ENCODE measurements at places on chromosomes 13 and 19. TPM values are rescaled to one million over a fixed set of nuclear protein-coding genes. Genes with fewer than 3 reads are reported as not detected.

DNA sequence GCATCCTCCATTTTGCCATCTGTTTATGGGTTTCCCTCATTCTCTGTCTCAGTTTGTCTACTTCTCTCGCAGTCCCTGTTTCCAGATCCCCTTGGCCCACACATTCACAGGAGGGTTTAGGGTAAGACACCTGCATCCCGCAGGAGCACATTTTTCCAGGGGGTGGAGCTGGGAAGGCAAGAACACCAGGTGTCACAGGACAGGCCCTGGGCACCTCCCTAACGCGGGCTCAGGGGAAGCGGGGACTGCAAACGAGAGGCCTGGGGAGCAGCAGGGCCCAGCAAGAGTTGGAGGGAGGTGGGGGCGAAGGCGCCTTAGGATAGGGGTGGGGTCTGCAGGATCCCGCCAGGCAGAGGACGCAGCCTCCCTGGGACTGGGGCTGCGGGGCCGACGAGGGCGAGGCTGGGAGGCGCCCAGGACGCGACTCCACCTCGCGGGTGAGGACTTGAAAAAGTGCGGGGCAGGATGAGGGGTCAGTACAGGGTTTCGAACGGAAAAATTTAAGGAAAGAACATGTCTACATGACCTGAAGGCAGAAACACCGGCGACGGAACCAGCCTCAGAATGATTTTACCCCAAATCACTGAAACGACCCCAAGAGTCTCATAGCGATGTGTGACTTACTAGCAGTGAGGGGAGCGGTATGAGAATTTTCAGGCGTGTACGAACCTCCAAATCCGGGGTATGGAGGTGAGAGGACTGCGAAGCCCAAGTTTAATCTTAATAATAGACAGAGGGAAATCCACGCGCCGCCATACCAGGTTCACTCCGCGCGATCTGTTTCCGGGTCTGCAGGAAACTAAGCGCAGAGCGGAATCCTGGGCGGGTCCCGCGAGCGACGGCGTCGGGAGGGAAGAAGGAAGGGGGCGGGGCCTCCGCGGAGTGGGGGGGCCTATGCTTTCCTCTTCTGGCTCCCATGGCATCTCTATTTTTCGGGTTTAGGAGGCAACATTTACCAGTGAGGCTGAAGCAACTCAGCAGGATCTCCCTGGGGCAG, 7.1 kb upstream of the ERVV-2 start:
- no peak for DNase-seq

Gene EXOC3L2
- not detected for total RNA-seq

Gene ZNF580
- total RNA-seq = 101 TPM

- DNase-seq = no peak
Measured at GRCh38 chr19:1119475-1120217, 15.9 kb downstream of the GPX4 start.

- DNase-seq = no peak
Measured at GRCh38 chr13:42369071-42369797, 97.3 kb downstream of the AKAP11 start.

DNA sequence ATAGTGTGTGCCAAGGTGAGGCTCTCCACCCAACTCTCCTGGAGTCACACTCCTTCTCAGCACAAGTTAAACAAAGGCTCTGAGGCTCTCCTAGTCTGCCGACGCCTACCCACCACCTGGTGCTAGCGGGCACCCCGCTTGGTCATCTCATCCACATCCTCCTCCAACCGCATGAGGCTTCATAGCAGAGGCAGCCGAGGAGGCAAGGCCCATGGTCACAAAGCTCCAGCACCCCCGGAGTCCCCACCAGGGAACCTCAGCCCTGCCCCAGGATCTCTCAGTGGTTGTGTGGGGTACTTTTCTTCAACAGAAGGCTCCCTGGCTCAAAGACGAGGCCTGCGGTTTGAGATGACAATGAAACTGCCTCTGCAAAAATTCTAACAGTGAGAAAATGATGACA, 43.0 kb downstream of the STK24 start:
- no peak for DNase-seq

DNA sequence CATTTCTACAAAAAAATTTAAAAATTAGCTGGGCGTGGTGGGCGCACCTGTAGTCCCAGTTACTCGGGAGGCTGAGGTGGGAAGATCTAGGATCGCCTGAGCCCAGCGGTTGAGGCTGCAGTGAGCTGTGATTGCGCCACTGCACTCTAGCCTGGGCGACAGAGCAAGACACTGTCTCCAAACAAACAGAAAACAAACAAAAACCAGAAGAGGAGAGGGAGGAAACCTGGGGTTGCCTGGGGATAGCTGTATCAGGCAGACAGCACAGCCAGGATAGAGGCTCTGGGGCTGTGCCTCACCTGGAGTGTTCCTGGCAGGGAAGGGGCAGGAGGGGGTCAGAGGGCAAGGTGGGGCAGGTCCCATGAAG, 2.6 kb upstream of the POLR2E start:
- DNase-seq = no peak

- no peak for DNase-seq
Measured at GRCh38 chr19:39514840-39515550, at the start of gene SELENOV. Gene SELENOV (plus strand): TSS chr19:39515139. CDS start chr19:39515213, 74 bp downstream.

All from T-cell (primary cell).